RPMI7951 (cell line): ENCODE measurements at places on chromosomes 7 and 10.

GRCh38 chr10:31980471-31980870 is 51.8 kb upstream of the ARHGAP12 start:
- no peak for DNase-seq

- peak; percentile 75 for DNase-seq
Measured at GRCh38 chr7:17989546-17989945, 38.1 kb downstream of the PRPS1L1 start.

DNA sequence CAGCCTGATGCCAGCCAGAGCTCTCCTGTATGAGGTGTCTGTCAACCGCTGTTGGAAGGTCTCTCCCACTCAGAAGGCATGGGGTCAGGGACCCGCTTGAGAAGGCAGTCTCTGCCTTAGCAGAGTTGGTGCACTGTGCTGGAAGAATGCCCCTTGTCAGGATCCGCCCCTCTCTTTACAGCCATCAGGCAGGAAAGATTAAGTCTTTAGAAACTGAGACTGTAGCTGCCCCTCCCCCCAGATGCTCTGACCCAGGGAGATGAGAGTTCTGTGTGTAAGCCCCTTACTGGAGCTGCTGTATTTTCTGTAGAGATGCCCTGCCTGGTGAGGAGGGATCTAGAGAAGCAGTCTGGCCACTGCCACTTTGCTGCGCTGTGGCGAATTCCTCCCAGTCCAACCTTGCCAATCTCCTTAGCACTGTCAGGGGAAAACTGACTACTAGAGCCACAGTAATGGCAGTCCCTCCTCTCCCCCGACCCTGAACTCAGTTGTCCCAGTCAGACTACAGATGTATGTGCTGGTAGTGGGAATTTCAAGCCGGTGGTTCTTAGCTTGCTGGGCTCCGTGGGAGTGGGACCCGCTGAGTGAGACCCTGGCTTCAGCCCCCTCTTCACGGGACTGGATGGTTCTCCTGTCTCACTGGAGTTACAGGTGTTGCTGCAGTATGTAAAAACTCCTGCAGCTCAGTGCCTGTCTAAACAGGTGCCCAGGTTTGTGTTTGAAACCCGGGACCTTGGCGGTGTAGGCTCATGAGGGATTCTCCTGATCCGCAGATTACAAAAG is 285.5 kb upstream of the ZWINT start:
- DNase-seq: no peak

DNA sequence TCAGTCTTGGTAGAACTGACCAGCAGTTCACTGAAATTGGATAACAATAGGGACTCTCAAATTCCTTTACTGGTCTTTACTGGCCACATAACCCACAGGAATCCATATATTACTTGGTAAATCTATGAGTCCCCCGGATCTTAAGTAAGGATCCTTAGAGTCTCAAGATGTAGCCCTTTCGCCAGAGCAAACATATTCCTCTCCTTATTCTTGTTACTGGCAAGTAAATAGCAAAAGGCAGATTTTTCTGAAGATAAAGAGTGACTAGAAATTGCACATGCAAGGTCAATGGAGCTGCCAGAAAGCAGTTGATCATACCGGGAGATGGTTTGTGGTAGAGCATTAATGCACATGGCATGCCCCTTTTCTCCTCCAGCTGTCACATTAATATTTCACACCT is 283.0 kb downstream of the HDAC9 start:
- peak; percentile 38 for DNase-seq

DNA sequence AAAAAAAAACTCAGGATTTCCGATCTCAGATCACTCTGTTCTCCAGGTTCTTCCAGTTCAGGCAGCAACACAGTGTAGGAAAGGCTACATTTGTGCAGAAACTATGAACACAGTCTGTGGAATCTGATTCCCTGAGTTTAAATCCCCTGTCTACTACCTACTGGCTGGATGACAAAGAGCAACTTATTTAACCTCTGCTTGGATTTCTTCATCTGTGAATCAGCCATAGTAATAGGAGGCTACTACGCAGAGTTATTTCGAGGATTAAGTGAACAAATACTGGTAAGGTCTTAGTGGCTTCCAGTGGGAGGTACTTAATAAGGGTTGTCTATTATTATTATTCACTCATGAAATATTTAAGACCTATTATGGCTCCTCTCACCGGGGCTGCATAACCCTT is 44.3 kb upstream of the PDCD4 start:
- no peak for DNase-seq

DNA sequence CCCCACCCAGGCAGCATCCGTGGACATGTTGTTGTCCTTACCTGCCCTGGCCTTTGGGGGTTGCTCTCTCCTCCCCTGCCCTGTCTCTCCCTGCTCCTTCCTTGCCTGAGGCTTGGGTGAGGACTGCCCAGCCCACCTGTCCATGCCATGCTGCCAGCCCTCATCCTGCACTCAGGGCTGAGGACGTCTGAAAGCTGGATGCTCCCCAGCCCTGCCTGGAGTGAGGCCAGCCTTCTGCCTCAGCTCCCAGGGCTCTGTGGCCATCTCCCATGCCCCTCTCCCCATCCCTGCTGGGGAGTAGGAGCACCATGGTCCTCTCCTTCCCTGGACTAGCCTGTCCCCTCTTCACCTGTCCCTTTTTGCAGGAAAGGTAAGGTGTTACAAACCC is 68.4 kb downstream of the RAMP3 start:
- DNase-seq: no peak

DNA sequence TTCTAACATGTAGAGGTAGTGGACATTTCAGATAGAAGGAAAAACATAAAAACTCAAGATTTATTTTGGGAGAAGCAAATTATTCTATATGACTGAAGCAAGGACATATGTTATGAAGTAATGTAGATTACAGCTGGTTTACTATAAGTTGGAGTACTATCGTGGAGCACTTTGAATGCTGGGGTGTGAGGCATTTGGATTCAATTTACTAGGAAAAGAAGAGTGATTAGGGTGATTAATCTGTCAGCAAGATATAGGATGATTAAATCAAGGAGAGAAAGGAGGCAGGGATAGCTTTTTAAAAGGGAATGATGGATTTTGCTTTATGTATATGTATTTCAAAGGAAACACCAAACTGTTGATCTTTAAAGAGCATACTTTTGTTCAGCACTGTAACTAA is 318.4 kb upstream of the KAT6B start:
- DNase-seq: no peak

DNA sequence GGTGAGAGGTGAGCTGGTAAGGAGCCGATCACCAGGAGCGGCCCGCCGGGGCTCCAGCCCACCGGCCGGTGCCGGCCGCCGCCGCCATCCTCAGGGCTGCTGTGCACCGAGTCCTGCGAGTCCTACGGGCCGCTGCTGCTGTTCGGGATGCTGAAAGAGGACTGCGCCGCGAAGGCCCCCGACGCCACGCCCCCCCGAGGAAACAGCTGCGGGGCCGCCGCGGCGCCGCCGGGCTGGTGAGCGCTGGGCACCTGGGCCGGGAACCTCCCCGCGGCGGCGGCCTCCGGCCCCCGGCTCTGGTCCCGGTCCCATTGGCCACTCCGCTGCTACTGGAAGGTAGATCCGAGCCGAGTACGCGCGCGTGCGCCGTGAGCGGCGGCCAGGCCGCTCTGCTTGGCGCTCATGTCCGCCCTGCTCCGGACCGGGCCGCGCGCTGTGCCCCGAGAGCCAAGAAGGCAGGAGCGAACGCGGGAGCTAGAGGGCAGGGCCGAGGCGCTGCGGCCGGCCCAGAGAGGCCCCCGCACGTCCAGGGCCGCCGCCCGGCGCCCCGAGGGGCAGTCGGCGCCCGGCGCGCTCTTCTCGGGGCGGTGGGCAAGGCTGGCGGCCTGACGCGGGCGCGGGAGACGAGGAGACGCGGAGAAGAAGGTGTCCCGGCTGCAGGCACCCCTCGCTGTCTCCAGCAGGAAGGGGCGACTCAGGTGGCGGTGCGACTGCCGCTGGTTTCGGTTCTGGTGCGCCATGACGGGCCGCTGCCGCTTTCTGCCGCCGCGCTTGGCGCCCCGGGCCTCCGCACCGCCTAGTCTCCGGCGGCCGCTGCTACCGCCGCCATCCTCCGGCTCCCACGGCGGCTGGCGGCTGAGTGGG is 121.3 kb upstream of the WIPF3 start:
- DNase-seq: peak; percentile 78

- DNase-seq: no peak
Measured at GRCh38 chr10:55048830-55049498, 247.9 kb upstream of the PCDH15 start.

DNA sequence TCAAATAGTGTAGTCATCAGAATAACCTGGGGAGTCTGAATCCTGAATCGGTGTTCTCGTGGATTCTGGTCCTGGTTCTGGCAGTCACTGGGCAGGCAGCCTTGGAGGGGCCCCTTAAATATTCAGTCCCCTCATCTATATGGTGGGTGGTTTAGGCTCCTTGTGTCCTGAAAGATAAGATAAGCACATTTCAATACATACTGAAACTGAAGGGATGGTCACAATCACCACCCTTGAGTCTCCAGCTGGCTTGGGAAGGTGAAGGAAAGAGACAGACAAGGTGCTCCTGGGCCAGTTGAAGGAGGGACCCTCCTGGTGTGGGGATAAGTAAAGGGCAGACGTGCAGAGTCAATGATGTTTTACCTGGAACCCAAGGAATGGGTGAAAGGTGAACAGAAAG is 146.7 kb downstream of the CXCL12 start:
- no peak for DNase-seq

DNA sequence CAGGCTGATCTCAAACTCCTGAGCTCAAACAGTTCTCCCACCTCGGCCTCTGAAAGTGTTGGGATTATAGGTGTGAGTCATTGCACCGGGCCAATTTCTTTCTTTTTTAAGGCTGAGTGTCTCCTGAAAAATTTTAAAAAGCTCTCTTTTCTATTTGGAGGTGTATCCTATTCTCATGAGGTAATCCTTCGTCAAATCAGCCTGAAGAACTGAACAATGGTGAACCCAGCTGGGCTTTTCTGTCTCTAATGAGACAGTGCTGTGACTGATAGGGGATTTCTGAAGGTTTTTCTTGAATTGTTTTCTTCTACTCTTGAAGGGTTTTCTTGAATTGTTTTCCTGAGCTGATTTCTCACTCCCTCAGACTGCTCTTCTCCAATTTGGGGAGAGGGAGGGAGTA is 30.9 kb upstream of the CALU start:
- DNase-seq: no peak

DNA sequence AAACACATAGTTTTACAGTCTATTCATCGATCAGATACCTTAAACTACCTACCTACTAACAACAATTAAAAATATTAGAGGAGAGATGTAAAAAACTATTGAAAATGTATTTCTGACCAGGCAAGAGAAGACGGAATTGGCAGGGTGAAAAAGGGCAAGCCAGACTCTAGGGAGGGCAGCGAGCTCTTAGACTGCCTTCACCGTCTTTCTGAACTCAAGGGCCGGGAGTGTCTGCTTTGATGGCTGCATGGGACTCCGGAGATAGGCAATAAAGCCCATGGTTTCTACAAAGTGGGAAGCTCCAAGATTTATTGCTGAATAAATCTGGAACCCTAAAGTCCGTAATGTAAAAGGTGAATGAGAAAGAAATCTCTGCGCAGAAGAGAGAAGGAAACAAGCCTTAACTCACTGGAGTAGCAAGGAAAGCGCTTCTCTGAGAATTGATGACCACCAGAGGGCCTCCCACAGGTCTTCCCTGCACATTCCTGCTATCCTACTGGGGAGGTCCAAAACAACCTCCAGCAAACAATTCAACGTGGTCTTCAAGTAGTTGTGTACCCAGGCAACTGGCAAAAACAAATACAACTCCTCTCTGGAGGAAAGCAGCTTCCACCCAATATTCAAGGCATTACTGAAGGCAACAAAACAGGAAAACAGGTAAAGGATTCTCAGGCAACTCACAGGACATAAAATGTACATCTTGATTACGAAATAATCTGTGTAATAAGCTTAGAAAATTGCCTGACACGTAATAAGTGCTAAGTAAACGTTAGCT is 181.3 kb downstream of the SDK1 start:
- DNase-seq: peak; percentile 28

DNA sequence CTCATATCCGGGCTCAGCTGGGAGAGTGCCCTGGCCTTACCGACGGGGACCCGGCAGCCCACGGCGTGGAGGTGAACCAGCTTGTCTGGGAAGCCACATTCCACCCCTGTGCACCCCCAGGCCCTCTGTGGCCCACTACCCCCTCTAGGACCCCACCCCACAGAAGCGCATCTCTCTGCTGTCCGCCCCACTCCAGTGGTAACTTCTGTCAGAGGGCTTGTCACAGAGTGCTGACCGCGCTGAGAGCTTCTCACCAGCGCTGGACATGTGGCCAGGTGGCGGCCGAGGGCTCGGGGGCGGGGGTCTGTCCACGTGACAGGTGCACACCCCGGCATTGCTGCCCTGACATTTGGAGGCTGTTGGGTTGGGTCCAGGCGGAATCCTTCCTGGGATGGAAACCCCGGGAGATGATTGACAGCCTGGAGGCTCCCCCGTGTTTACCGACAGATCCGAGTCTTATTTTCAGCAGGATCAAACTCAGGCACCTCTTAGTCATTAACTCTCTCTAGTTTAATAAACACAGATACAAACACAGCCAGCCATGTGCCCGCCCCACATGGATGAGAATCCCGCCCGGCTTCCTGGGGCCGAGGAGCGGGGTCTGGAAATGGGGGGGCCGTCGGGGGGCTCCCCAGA is 5.1 kb downstream of the ELFN1 start:
- DNase-seq: no peak

DNA sequence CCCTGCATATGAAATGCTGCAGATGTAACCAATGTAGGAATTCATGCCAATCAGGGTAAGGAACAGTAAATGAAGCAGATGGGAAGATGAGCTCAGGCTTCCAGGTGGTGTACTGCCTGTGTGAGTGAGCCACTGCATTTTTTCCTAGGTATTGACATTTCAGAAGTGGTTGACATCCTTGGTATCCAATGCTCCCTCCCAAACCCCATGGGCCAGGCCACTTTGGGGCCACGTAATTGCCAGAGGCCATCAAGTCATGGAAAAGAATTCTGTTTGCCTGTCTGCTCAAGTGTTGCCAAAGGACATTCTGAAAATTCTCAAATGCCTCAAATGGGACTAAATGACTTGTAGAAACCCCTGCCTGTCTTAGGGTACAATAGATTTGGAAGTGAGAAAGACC is 384.6 kb downstream of the GATA3 start:
- no peak for DNase-seq

DNA sequence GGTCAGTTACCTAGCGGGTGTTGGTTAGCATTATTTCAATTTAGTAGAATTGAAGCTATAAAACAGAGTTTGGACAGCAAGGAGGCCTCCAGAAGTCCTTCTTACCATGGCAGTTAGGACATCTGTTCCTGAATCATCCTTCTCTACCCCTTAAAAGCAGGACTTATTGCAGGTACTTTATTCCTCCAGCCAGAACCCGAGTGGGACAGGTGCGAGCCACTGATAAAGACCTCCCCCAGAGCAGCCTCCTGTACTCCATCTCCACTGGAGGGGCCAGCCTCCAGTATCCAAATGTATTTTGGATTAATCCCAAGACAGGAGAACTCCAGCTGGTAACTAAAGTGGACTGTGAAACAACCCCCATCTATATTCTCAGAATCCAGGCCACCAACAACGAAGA is 54.6 kb downstream of the CDHR3 start:
- DNase-seq: no peak
